Nucleus accumbens (tissue), 56 donors: ENCODE measurements at places on chromosomes 6 and 20.

- DNase-seq: no peak
Measured at GRCh38 chr20:23856736-23857135, 22.8 kb downstream of the CST5 start.

DNA sequence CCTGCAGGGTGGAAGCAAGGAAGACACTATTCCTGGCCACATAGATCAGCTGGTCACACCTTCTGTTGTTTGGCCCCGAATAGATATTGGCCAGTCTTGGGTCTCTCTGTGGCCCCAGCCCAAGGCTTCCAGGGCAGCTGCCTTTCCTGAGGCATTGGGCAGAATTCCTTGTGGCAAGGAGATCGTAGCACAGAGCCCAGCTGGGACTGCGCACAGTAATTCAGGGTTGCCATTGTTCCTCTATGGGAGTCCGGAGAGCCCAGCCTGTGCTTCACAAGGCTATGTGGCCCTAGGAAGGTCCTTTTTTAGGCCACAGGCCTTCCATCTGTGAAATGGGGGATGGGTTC is 6.9 kb downstream of the SGK2 start:
- DNase-seq: no peak

DNA sequence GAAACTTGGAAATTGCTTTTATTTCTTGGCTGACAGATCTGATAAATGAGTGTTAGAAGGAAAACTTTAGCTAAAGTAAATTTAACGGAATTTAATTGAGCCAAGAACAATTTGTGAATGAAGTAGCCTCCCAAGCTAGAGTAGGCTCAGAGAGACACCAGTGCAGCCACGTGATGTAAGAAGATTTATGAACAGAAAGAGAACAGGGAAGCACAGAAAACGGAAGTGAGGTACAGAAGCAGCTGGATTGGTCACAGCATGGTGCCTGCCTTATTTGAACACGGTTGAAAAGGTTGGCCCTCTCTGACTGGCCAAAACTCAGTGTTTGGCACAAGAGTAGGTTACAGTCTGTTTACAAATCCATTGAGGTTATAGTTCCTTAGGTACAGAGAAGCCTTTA is 29.5 kb upstream of the IFNGR1 start:
- DNase-seq: no peak

DNA sequence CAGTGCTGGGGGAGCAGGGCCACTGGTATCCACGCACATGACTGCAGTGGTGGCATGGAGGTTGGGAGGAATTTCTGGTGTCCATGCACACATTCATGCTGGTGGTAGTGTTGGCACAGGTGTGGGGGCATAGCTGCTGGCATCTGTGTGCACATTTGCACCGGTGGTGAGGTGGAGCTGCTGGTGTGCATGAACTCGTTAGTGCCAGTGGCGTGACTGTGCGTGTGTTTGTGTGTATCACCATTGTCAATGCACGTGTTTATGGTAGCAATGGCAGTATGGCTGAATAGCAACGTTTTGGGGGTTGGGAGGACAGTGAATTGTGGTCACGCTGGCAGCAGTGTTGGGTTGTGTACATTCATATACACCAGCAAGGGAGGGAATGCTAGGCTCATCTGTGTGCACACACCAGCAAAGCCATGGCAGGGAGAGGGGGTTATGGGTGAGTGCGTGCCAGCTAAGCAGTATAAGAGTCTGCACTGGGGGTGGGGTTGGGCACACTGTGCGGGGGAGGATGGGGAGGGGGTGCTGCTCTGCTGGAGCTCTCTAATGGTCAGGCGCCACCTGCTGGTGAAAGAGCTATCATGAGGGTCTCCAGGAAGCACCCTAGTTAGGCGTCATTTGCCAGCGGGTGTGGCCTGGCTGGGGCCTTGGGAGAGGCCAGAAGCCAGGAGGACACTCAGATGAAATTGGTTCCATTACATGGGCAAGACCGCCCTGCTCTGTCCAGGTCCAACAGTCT is 626.1 kb upstream of the ID4 start:
- no peak for DNase-seq

- DNase-seq: no peak
Measured at GRCh38 chr6:15485936-15486335, 176.9 kb downstream of the DTNBP1 start.

- no peak for DNase-seq
Measured at GRCh38 chr20:19213946-19214490, 1.6 kb downstream of the SLC24A3 start.

DNA sequence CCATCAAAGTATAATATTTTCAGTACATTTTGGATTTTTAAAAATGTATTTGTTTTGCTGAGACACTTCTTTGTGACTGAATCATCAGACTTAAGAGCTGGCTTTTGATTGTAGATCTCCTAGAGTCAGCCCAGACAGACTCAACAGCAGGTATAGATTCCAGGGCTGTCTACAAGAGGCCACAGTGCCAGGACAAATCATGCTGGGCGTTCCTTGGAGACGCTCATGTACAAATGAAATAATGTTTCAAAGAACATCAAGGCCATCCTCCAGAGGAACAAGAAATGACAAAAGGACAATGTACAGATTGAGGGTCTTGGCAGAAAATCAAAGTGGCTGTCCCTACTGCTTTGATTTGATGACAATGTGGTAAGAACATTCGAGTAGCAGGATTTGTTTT is 369.3 kb downstream of the GRIK2 start:
- no peak for DNase-seq

- DNase-seq: no peak
Measured at GRCh38 chr6:154479351-154479769, 31.1 kb downstream of the CNKSR3 start.

- no peak for DNase-seq
Measured at GRCh38 chr6:64083261-64083660, 447.7 kb downstream of the PHF3 start.

DNA sequence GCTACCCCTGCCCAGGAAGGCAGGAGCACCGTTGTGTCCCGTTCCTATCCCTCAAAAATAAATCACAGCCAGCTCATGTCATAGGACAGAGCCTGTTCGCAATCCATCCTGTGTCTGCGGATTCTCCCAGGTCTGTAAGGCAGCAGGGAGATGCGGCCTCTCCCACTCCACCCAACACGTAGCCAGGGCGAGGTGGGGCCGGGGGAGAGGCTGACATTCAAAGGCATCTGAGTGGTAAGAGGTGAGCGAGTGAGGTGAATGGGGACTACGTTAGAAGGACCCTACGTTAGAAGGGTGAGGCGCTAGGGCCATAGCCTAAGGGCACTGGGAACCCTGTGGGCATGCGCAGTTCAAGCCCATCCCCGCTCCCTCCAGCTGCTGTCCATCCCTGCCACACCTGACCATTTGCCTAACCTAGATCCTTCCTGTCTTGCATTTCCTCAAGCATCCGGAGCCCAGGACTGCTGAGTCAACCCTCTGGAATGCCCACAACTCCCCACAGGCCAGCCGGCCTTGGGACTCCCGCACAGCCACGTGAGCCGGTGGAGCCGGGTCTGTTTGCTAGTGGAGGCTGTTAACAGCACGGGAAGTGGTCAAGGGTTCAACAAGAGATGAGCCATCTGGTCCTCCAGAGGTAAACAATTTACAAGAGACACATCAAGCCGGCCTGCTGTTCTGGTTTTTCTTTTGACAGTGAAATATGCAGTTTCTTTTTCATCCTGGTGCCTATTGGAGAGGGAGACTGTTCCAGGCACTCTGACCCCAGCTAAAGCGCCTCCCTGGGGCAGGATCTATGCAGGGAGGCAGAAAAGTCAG is 45.9 kb downstream of the RIPOR3 start:
- no peak for DNase-seq

DNA sequence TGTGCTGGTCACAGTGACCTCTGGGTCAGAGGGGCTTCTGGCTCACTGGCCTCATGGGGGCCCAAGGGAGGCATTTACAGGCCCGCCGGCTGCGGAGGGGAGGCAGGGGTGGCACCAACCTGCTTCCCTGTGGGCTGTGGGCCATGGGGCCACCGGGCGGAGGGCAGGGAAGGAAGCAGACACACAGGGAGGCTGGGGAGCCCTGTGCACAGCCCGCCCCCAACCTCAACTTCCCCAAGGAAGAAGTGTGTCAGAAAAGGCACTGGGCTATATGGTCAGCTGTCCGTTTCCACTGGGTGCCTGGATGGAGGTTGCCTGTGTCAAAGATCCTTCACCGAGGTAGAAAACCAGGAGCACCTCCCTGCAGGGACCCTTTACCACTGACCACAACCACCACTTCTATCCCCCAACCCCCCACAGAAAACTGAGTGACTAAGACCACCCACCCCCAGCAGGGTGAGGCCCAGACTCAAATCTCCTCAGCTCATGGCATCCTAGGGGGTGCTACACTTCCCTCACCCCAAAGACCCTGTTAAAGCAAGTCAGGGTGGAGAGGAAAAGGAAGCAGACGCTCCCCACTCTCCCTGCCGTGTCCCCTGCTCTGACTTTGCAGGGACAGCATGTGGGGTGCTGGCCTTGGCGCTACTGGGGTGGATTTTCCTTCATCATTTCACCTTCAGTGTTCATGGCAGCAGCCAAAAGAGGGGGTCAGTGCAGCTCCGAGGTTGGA is 5.6 kb downstream of the CST3 start:
- no peak for DNase-seq

GRCh38 chr6:40806256-40806864 is 219.2 kb upstream of the LRFN2 start:
- DNase-seq: no peak

GRCh38 chr6:22774129-22774528 is 204.8 kb downstream of the HDGFL1 start:
- no peak for DNase-seq

- no peak for DNase-seq
Measured at GRCh38 chr6:7106752-7107577, 796 bp upstream of the RREB1 start.

DNA sequence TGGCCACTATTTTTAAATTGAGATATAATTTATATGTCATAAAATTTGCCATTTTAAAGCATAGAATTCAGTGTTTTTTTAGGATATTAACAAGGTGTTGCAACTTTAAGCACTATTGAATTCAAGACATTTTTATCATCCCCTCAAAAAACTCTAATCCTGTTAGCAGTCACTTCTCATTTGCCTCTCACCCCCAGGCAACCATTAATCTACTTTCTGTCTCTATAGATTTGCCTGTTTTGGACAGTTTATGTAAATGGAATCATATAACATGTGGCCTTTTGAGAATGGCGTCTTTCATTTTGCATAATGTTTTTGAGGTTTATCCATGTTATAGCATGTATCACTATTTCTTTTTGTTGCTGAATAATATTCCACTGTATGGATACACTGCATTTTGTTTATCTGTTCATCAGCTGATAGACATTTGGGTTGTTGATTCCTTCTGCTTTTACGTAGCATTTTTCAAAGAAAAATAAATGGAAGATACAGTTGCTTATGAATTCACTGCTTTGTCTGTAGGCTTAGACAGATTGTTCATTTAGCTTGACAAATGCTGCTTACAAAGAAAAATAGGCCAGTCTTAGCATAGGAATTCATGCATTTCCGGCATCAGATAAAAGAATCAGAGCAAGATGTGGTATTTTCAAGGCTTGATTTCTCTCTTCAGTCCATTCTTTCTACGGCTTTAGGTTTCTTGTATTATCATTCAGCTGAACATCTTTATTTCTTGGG is 52.9 kb downstream of the STK4 start:
- no peak for DNase-seq

DNA sequence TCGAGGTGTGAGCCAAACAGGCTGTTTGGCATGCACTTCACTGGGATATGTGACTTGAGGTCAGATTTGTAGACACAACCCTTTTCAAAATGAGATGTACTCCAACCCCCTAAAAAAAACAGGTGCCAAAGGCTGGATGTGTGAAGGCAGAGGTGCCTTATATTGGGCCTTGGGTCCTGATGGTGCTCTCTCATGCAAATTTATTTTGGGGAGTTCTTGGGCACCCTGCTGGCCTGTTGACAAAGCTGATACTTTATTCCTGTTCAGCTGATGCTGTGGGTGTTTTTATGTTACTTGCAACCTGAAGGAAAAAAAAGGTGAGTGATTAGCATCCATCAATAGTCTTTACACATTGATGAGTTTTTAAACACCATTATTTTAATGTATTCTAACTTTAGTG is 121.5 kb downstream of the DNAH8 start:
- no peak for DNase-seq

DNA sequence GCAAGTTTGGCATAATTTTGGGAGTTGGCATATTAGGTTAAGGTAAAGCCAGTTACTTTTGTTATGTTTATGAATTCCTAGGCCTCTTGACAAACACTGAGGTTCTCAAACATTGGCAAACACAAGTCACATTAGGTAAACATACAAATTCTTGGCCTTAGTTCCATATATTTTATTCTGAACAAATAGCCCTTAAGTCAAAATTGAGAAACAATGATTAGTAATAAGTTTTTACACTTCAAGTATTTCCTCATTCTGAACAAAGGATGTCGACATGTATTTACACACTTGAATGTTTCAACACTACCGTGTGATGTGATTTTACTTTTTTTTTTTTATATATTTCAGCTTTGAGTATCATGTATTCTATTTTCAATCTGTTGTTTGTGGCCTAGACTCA is 3.8 kb upstream of the ECHDC1 start:
- no peak for DNase-seq

- DNase-seq: no peak
Measured at GRCh38 chr6:161836643-161837448, 563.0 kb upstream of the AGPAT4 start.

DNA sequence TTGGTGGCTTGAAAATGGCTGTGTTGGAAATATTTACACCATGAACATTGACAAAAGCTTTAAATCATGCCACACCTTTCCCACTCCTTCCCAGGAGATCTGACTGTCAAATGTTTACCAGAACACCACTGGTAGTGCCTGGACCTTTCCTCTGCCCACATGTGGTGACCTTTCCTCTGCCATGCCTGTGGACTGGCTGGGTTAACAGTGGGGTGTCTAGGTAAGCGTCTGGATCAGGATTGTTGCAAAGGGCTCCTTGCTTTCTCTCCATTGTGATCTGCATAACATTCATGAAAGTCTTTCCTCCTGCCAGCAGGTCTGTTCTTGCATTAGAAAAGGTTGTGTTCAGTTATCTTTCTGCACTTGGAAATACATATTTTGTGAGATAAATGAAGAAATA is 572.7 kb downstream of the DHX35 start:
- no peak for DNase-seq

- no peak for DNase-seq
Measured at GRCh38 chr6:92364948-92365541, 1054.3 kb downstream of the EPHA7 start.
